NCI-H748 treated with DMSO at 0.1 percent for 48 hours (cell line): ENCODE measurements at places on chromosomes 4 and X.

GRCh38 chr4:43348591-43348990 is 456.1 kb downstream of the GRXCR1 start:
- no peak for DNase-seq

DNA sequence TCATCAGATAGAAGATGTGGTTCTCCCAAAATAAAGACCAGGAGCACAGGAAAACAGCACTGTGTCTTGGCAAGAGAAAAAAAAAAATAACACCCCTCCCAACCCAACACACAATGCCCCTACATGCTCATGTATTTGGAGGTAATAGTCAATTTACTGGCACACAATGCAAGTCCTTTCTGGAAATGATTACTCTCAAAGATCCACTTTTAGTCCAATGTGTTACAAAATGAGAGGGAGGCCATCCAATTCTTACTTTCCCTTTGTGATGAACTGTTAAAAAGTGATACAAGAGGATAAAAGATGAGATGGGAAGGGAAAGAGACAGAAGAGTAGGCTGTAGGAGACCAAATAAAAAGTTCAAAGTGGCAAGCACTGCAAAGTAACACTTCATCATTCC is 180.3 kb upstream of the DKK2 start:
- DNase-seq, result no peak

DNA sequence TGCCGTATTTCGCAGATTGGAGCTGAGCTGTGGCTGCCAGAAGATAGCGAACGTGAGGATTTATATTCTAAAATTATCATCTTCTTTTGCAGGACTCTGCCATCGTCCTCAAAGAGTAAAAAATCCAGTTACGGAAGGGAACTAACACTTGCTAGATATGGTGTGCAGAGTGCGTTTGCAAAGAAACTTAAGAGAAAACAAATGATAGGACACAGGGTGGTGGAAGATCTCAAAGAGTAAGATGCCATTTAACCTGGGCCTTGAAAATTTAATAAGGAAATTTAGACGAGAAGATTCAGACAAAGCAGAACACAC is 566 bp downstream of the LARP7 start:
- DNase-seq, result peak; percentile 58

GRCh38 chrX:130786030-130786429 is 117.0 kb downstream of the ENOX2 start:
- no peak for DNase-seq
